ENCODE measurements at places on chromosomes 12 and 14.

GRCh38 chr12:116498471-116498870, 60.7 kb upstream of the MAP1LC3B2 start:
- DNase-seq, result no peak

DNA sequence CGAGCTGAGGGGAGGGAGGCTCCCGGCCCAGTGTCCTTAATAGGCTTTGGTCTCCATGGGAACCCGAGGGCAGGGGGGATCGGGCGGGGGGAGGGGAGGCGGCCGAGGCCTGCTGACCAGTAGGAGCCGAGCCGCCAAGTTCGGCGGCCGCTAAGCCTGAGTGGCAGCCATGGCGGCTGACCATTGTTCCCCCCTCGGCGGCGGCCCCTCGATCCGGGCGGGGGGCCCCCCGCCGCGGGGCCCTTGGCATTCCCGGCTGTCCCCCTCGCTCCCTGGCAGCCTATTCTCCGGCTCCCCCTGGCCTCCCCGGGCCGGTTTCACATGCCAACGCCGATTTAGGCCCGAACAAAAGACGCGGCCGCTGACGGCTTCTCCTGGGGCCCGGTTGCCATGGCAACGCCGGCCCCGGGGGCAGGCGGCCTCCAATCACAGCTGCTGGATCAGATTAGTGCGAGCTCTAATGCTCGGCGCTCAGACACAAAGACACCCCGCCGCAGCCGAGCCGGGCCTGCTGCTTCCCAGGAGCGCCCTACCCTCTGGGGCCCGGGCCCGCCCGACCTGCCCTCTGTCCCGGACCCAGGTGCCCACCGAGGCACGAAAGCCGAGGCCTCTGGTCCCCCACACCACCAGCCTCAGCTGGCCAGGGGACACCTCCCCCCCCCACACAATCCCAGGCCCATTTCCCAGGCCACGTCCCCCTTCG, 7.3 kb downstream of the MSI1 start:
- DNase-seq, result peak; percentile 90

GRCh38 chr12:81949841-81950308, 190.7 kb upstream of the PPFIA2 start:
- no peak for DNase-seq

GRCh38 chr14:94345344-94346064, 22.4 kb upstream of the SERPINA6 start:
- DNase-seq, result no peak

DNA sequence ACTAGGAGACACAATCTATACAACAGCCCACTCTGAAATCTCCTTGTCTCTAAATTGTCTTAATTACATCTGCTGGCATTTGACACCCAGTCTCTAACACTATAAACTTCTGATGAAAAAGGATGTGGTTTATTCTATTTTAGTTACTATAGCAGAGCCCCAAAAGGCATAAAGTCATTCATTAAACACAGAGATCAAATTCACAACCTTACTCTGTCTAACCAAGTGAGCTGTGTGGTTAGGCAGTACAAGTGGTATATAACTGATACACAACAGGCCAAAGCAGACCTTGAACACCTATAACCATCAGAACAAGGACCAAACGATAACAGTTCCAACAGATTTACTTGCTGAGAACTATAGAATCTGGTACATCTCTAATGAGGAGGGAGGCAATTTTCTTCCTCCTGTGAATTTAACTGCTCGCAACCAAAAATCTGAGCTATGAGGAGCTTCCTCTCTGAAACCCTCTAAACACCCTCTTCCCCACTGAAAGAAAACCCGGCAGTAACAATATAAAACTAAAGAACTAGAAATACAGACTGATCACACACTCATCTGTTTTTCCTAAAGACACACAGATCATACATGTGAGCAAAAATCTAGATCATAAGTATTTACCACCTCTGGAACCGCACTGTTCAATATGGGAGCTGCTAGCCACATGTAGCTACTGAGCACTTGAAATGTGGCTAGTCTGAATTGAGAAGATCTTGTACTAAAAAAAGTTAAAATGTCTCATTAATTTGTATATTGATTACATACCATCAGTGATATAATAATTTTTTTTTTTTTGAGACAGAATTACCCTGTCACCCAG, 17.7 kb downstream of the SPPL3 start:
- DNase-seq, result no peak

- DNase-seq, result peak; percentile 44
Observed at GRCh38 chr14:102218688-102219087, 79.0 kb downstream of the WDR20 start.

DNA sequence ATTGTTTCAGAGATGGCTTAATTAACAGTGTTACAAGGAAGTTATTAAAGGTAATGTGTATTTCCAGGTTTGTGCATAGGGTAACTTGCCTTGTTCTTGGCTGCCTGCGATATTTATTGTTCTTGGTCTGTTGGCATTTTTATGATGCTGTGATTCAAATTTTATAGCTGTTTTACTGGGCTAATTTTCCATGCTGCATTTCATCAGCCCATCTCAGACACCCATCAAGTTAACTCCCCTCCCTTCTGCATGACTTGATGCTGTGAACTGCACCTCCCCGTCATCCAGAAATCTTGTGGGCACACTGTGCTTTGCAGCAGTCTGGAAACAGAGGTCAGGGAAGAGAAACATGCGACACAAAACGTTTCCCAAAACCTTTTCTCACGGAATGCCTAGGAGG, 1049.2 kb downstream of the AACS start:
- no peak for DNase-seq

DNA sequence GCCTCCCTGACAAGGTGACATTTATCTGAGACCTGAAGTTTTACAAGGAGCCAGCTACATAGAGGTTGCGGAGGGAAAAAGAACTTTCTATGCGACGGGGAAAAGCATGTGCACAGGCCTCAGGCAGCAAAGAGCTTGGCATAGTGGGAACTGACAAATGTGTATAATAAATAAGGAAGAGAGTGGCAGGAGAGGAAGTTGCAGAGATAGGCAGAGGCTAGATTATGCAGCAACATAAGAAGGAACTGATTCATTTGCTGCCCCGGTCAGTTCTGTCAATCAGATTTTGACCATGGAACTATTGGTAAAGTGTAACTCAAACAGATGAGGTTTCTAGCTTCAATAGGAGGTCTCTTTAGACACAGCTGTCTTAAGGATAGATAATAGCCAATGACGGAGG, 33.7 kb upstream of the RIC8B start:
- DNase-seq, result no peak

- DNase-seq, result no peak
Observed at GRCh38 chr14:81677736-81678135, 144.1 kb upstream of the SEL1L start.

GRCh38 chr12:117013726-117014125, 85.5 kb downstream of the TESC start:
- no peak for DNase-seq

DNA sequence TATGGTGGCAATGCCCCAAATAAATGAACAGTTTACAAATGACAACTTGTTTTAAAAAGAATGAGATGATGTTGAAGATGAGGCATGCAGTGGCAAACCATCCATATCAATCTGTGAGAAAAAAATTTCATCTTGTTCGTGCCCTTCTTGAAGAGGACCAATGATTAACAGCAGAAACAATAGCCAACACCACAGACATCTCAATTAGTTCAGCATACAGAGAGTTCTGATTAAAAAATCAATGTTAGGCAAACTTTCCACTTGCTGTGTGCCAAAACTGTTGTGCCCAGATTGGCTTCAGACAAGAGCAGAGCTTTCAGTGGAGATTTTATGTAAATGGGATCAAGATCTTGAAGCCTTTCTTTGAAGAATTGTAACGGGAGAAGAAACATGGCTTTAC, 329.9 kb downstream of the BMP4 start:
- no peak for DNase-seq

Data from midbrain (tissue), 1 donor.